ENCODE measurements at places on chromosomes 7 and 10.

DNA sequence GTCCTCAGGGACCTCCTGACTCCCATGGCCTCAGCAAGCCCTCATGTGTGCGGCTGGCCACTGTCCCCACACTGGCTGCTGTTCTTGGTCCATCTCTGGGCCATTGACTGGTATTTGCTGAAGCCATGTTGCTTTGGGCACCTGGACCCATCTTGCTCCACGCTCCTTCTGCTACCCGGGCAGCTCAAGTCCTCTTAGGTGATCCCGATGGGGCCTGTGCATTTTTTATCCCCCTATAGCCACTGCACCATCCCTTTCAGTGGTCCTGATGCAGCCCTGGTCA, 16.7 kb downstream of the RAMP3 start:
- no peak for DNase-seq

DNA sequence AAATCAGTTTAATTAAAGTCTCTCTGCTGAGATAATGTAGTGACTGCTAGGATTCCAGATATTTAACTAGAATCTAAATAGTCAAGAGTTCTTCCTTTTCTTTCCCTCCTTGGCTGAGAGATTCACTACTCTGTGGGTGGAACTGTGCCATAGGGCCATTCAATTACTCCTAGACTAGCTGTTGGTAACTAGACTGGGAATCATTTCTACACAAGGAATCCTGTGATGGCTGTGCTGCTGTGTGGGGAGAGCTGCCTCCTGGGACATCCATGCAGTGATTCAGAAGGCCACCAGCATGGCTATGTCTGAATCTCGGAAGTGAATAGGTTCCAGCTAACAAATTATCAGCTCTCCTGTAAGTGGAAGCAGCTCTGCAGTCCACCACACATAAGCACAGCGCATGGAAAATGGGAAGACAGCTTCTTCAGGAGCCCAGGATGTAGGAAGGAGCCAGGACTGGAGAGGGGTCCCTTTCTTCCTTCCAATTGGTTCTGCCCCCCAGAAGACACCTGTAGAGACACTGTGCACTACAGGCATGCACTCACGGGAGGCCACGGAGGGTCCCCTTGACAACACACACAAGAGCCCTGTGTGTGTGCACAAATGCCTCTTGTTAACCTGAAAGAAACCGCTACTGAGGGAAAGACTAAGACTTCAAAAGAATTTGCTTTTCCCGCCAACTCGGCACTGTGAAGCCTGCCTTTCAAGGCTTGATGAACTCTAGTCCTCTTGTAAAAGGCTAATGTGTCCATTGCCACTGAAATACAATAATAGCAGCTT, 66.5 kb downstream of the SCRN1 start:
- no peak for DNase-seq

DNA sequence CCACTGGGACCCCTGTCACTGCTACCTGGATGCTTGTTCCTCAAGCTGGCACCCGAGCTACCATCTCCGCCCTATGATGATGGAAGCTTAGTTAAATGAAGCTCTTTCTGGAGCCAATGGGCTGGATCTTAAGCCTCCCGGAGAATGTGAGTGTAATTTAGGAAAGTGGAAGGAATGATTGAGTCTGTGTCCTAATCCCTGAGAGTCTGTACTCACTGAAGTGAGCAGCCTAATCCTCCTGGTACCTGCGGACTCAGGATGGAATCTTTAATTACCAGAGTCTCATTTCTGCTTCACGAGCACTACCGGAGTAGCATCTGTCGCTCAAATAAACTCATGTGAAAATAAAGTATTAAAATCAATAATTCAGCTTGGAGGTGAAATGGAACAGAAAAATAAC, 255.5 kb downstream of the WDR37 start:
- DNase-seq, result no peak

DNA sequence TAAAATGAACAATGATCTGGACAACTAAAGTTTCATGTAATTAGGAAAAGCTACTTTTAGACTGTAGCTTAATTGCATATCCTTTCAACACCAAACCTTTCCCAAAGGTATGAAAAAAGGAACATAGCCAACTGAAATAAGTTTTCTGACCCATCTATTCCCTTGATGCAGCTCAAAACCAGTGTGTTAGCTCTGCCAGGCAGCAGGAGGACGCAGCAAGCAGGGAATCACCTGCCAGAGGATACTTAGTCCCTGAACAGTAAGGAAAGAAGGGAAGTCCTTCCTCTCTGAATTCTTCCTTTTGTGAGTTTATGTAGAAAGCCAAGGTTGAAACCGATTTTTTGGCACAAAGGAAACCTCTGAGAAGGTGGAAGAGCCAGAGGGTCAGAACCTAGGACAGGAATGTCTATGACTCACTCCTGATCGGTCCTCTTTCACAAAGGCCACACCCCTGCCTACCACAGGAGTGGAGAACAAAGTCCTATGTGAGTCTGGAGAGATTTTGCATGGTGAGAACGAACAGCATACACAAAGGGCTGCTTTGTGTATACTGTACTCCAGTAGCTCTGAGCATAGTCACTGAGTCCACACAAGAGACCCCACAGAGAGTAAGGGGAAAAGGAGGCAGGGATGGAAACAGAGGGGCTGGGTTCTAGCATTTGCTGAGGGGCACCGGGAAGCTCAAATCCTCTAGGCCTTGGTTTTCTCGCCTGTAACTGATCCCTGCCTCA, 68.8 kb upstream of the GSDME start:
- no peak for DNase-seq

DNA sequence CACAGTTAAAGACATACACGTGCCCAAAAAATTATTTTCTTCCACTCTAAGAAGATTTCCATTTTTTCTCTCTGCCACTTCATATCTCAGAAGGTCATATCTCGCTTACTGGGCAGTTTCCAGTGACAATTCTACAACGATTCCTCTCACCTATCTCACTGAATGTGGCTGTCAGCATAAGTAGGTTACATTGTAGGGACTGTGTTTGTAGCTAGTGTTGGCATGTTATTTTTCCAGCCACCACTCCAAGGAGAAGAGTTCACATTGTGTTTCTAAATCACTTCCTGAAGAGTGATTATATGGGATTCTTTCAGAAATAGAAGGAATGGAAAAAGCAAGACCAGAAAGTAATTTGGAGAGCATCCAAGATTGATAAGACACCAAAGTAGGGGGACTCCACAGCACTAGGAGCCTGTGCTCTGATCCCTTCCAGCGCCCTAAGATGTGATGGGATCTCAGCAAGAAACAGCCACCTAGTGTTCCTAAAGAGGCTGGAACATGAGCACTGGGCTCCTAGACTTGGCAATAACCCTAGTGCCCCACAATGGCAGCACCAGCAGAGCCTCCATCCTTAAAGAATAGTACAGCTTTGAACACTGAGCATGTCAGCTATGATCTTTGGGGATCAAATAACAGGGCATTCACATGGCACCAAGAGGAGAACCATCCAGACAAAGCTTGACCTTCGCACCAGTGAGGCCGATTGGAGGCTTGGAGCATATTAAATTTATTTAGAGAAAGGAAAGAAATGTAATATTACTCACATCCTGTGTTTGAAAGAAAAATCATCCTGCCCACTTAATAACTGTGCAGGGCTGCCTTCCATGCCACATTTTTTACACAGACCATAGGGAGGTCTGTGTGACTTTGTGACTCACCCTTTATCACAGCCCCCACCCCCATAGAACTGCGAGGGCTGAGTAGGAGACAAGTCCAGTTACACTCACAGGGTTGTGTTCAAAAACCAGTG, 51.8 kb downstream of the CAV1 start:
- DNase-seq, result no peak

GRCh38 chr10:107924458-107924857, 760.0 kb upstream of the SORCS1 start:
- no peak for DNase-seq

DNA sequence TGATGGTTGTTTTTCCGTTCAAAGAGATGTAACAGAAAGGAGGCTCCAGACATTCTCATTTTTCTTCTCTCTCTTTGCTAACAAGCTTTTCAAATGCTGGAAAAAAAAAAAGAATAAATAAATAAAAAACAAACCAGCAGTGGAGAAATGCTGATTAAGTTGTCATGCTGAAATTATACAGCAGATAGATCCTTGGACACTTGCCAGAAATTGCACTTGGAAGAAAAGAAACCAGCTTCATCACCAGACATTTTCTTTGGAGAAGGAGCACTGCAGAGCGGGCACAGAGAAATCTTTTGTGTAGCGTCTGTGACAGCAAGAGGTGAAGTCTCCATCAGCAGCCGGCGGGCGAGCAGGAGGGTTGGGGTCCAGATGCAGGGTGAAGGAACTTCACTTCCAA, 55.8 kb downstream of the CLRN3 start:
- no peak for DNase-seq

GRCh38 chr10:95536017-95536416, 25.2 kb downstream of the SORBS1 start:
- DNase-seq, result no peak

DNA sequence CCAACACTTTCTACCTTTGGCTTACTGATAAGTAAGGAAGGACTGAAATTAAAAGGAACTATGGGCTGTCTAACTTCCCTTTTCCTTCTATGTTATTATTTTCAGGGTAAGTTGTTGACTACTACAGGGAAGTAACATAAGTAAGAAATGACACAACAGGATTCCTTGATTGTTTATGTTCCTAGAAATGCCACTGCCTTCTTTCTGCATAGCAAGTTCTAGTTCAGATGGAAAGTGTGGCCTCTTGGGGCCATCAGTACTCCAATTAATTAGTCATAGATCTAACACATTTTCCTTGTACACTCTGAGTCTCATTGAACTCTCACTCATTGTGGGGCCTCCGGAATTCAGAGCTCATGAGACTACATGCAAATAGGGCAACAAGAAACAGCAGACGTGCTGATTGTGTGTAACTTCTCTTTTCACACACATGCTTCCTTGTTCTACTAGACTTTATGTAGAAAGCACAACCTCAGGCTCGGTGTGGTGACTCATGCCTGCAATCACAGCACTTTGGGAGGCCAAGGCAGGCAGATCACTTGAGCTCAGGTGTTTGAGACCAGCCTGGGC, 35.3 kb upstream of the HIBADH start:
- DNase-seq, result no peak

Data from caudate nucleus (tissue), 63 donors.